ENCODE measurements at places on chromosomes 1 and 21.
A peak's percentile ranks its signal among the peaks of the same experiment; 100 is the strongest.

DNA sequence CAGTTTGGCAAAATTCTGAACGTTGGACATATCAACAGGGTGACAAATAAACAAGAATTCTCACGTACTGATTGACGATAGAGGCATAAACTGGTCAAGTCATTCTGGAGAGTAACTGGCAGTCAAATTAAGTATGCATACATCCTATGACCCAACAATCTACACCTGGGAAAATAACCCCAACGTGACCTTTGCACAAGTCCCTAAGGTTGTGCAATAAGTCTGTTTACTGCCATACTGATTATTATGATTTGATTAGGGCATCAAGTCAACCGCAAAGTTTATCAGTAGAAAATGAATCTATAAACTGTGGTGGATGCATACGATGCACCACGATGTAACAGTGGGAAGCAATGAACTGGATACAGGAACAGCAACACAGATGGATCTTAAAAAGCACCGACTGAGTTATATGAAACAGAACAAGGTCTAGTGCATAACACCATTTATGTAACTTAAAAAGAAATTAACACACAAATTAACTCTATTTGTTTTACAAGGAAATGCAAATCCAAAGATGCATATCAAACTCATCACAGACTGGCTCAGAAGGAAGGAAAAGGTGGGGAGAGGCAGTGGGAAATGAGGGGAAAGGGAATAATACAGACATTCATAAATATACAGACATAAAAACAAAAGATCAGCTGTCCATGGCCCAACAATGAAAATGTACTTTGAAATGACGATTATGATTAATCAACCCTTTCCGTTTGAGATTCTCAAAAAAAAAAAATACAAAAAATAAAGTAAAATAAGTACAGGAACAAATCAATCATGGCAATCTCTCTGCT is 41.0 kb upstream of the SEC16B start:
- DNase-seq, result no peak

GRCh38 chr1:146035048-146035423 is 13.5 kb upstream of the HJV start:
- no peak for DNase-seq

DNA sequence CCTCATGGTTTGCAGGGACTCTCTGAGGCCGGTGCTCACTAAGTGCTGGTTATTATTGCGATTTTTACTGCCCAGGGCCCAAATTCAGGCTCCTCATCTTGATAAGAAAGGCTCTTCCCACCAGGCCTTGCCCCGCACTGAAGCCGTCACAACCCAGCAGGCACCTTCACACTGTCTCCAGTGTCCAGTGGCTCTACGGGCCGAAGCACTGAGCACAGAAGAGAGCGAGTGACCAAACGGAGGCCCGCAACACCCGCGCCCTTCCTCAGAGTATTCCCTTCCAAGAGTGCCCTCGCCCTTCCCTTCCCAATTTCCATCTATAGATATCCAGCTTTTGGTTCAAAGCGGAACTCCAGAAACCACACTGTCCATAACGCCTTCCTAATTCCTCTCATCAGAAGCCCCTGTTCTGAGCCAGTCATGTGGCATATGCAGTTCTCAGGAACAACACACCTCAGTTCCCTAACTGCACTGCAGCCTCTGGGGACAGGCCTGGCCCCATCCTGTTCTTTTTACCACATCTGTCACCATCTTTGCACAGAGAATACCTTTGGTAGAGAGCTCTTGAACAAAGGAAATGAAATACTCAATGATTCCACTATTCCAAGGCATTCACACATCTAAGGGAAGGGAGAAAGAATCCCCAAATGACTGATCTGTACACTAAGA is 15.1 kb downstream of the FALEC start:
- no peak for DNase-seq

DNA sequence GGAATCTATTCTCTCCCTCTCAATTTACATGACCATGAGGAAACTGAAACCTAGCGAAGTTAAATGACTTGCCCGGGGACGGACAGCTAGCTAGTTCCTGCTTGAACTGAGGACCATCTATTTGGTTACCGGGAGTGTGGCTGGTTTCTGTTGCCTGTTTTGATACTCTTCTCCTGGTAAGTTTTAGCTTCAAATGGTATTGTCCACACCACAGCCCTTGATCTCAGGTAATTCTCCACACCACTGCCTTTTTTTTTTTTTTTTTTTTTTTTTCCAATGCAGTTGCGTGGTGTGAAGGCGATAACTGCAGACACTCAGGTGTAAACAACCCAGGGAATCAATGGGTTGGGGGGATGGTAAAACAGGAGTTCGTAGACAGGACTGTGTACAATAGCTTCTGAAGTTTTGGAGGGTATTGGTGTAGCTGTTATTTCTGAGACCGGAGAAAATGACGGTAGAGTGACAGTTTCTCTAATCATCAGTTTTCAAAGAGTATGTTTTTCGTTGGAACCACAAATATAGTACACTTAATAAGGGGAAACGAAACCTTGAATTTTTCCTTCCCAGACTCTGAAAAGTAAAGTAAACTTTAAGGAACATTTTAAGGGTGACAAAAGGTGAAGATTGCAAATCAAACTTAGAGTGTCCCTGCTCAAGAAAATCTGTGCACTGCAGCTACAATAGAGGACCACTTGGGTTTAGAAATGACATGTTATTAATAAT is 125.3 kb upstream of the CACYBP start:
- DNase-seq, result no peak

DNA sequence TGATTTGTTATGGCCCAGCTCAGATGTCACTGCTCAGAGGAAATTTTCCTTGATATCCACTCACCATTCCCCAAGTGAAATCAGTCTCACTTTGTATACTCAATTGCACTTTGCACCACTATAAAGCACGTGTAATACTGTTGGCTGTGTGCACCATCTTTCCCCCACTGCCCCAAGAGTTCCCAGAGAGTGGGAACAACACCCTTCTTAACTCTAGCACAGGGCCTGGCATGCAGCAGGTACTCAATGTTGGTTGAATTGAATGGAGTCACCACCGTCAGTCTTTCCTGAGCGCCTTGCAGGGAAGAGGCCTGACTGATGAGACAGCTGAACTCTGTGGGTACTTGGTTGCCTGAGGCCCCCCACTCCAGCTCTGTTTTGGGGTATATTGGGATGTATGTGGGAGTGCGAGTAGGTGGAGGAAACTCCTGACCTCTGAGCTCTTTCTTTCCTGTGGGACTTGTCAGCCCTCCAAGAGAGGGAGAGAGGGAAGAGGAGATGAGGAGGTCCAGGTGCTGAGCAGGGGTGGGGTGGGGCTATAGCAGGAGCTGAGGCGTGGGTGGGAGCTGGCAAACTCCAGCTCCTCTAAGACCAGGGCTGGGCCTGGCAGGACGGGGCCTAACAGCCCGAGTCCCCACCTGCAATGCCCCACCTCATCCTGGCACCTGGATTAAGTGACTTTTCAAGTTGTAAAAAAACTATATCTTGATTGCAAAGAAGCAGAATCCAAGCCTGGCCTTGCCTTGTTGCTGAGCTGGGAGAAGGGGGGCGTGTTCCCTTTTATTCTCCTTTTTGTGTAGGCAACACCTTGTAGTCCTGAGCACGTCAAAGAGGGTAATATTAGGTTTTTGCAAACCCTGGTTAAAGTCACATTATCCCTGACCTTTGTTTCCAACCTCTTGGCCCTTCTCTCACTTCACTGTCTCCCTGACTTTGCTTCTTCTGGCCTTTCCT is 19.4 kb upstream of the WASF2 start:
- DNase-seq, result no peak

GRCh38 chr21:42581993-42582786 is 68.5 kb downstream of the SLC37A1 start:
- no peak for DNase-seq

DNA sequence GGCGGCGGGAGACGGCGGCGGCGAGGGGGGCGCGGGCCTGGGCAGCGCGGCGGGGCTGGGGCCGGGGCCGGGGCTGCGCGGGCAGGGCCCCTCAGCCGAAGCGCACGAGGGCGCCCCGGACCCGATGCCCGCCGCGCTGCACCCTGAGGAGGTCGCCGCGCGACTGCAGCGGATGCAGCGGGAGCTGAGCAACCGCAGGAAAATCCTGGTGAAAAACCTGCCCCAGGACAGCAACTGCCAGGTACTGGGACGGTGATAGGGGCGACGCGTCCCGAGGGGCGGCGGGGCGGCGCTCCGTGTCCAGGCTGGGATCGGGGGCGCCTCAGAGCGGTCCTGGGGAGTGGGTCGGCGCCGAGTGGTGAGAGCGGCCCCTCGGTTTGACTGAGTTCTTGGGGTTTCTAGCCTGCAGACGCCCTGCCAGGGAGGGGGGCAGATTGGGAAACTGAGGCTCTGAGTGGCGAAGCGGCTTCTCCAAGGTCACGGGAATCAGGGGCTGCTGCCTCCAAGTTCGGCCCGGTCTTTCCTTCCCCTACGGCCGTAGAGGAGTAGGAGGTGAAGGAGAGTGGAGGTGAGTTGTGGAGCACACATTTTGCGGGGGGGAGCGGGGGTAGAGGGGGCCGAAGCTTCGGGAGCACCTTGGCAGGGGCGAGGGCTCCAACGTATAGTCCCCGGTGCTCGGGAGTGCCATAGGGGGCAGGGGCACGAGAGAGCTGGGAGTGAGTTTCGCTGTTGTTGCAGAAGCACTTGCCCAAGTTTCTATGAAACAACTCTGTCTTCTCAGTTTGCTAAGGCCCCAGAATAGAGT is 508 bp downstream of the RAVER2 start:
- DNase-seq, result peak; percentile 6

DNA sequence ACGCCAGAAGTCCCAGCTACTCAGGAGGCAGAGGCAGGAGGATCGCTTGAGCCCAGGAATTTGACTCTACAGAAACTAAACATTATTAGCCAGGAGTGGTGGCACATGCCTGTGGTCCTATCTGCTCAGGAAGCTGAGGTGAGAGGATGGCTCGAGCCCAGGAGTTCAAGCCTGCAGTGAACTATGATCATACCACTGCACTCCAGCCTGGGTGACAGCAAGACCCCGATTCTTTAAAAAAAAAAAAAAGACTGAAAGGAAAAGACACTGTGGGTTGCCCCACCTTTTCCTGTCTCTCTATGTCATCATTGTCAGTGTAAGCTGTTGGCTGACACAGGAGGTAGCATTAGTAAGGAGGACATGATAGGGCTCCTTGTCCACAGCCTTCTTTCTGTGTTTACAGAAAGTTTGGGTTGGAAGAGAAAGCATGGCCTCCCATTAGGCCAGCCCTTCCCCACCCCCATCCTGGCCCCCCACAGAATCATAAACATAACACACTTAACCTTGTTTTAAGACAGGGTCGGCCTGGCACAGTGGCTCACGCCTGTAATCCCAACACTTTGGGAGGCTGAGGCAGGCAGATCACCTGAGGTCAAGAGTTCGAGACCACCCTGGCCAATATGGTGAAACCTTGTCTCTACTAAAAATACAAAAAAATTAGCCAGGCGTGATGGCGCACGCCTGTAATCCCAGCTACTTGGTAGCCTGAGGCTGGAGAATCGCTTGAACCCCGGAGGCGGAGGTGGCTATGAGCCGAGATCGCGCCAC is 20.6 kb upstream of the RCAN3 start:
- DNase-seq, result peak; percentile 79

GRCh38 chr1:157626099-157626498 is 28.2 kb upstream of the FCRL4 start:
- peak; percentile 36 for DNase-seq

GRCh38 chr1:229523052-229523451 is 14.9 kb upstream of the NUP133 start:
- no peak for DNase-seq

- no peak for DNase-seq
These were observed 507.0 kb downstream of the TTLL7 start for GRCh38 chr1:83491930-83492329.

- DNase-seq, result no peak
These were observed 7.2 kb downstream of the TUFT1 start for GRCh38 chr1:151547119-151547899.

DNA sequence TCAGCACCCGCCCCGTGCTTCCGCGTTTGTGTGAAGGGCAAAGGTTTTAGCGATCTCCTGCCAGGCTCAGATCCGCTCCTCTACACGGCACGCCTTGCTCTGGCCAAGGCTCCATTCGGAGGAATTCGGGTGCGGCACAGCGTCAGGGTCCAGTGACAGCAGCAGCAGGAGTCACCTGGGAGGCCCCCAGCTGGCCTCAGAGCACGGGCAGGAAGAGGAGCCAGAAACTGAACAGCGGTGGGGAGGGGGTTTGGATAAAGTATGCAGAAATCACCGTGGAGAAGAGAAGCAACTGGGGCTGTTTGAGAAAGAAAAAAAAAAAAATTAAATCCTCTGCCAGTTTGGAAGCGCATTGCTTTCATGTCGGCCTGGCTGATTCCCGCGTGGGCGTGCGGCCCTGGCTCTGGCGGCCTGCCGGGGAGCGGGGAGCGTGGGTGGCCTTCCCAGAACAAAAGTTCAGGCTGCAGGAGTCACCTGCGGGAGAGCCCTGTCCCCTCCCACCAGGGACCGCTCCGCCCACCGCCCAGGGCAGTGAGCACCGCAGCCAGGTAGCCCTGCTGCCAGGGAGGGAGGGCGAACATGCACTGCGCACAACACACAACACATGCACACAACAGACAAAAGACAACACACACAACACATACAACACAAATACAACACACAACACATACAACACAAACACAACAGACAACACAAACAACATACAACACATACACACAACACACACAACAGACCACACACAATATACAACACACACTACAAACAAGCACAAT is 107.6 kb downstream of the ETS2 start:
- DNase-seq, result no peak

DNA sequence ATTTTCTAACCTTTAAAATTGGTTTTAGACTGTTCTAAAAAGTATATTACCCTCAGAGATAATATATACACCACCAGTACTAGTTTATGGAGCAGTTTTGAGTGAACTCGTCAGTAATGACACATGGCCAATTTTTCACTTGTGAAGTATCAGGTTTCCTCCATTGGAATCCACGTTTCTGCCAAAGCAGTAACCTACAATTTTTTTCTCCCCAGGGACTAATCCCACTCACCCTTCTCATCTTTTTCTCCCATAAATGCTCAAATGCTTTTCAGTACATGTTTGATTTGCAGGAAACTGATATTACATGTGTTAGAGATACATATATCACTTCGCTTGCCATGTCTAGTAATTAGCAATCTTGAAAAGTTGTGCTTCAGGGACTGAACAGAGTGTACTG is 94.1 kb downstream of the COL24A1 start:
- no peak for DNase-seq

- DNase-seq, result no peak
These were observed 116.1 kb downstream of the DENND1B start for GRCh38 chr1:197659171-197659570.
